ENCODE measurements at places on chromosomes 16 and 17. TPM values are rescaled to one million over a fixed set of nuclear protein-coding genes. Genes with fewer than 3 reads are reported as not detected.
A peak's percentile ranks its signal among the peaks of the same experiment; 100 is the strongest.

The THOC6 gene
- total RNA-seq = 24.3 TPM

DNA sequence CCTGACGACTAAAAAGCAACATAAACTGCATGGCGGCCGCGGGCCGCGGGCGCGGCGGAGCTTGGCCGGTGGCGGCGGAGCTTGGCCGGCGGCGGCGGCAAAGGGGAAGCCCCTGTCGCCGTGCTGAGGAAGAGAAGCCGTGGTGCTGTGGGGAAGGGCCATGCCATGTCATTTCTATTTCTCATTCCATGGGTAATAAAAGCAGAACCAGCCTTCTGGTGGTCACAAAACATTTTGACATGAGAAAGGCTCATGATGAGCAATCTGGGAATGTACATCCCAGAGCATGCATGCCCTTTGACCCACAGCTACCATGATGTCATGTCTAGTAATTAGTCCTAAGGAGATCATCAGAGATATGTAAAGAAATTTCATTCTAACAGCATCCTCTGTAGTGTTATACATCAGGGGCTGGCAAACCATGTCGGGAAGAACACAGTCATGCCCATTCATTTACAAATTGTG, 23.9 kb upstream of the HEATR6 start:
- no peak for DNase-seq

The RAB37 gene
- 0.66 TPM for total RNA-seq

GRCh38 chr17:57268181-57268580, 11.9 kb downstream of the MSI2 start:
- no peak for DNase-seq

DNA sequence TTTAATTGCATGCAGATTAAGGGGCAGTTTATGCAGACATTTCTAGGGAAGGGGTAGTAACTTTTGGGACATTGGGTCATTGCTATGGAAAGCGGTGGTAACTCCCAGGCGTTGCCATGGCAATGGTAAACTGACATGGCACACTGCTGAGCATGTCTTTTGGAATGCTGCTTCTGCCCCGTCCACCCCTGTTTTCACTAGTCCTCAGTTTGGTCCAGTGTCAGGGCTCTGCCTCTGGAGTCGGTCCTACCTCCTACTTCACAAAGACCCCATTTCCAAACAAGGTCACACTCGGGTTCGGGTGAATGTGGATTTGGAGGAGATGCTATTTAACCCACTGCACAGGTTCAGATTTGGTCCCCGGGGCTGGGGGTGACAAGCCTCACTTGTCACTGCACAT, 2.9 kb downstream of the IL34 start:
- DNase-seq = no peak

GRCh38 chr17:77770331-77771105, 188.0 kb upstream of the TNRC6C start:
- DNase-seq = no peak

The KRT15 gene
- 0.13 TPM for total RNA-seq

- peak; percentile 62 for DNase-seq
Measured at GRCh38 chr17:77882481-77883212, 75.9 kb upstream of the TNRC6C start.

- no peak for DNase-seq
Measured at GRCh38 chr16:49562228-49562627, 188.6 kb downstream of the C16orf78 start.

- peak; percentile 30 for DNase-seq
Measured at GRCh38 chr16:74480150-74481029, 59.1 kb upstream of the CLEC18B start.

GRCh38 chr16:72995151-72995881, 52.6 kb downstream of the ZFHX3 start:
- peak; percentile 52 for DNase-seq

The GAST gene
- total RNA-seq = not detected

The NDUFAF8 gene
- total RNA-seq = 171 TPM

The USP7 gene
- total RNA-seq = 26.1 TPM

- DNase-seq = no peak
Measured at GRCh38 chr17:27218719-27219488, 75.0 kb upstream of the WSB1 start.

The KRTAP4-5 gene
- total RNA-seq = not detected

DNA sequence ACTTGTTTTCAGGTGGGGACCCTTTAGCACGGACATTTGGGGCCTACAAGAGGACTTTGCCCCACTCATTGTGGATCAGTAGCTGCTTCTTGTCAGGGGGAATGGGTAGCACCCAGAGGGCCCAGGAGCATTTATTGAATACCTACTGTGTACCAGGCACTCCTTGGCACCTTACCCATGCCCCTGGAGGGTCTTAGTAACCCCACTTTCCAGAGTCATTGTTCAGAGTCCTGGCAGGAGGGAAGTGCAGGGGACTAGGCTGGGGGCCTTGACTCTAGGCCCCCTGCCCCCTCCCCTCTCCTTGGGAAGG, 21.0 kb upstream of the CIBAR2 start:
- no peak for DNase-seq

DNA sequence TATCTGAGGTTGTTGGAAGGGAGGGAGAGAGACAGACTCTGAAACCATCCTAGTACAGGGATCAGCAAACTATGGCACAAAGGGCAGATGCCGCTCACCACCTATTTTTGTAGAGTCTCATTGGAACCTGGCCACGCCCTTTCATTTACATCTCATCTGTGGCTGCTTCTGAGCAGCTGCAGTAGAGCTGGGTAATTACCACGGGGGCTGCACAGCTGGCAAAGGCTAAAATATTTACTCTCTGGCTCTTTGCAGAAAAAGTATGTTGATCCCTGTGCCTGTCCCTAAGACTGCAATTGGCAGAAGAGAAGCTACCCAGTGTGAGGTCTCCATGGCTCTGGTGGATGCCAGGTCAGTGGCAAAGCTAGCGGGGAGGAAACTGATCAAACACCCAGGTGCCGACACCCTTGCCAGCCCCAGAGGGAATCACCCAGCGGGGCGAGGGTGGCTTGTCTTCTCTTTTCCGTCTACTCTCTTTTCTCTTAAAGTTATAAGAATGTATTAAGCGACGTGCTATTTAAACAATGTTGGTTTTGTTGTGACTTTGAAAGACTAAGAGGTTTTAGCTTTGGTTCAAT, 14.0 kb downstream of the CEP295NL start:
- no peak for DNase-seq

DNA sequence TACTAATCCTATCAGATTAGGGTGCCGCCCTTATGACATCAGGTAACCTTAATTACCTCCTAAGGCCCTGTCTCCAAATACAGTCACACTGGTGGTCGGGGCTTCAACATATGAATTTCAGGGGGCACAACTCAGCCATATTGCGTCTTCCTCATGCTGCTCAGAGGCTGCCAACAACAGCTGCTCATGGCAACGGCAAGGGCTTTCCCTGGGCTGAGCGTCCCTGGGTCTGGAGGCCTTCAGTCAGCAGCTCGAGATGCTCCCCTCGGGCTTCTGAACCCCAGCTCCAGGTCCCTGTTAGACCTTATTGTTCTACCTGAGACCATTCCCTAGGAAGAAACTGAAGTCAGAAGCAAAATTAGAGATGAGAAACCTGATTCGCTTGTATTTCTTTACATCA, 157.2 kb downstream of the TMEM132E start:
- DNase-seq = no peak

DNA sequence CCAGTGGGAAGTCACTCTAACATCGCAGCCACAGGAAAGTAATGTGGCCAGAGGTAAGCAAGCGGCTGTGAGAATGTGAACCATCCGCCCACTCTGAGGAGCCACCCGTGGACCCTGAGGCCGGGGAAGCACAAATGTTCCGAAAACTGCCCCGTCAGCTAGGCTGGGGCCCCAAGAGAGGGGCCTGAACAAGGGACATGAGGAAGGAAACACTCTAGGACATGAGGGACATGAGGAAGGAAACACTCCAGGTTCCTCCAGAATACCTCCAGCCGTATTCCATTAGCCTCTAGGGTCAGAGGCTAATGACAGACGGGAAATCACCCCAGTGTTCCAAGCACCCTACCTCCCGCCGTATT, 317 bp downstream of the TEFM start:
- peak; percentile 14 for DNase-seq

The PRCD gene
- total RNA-seq = 15.8 TPM

The SULT1A3 gene
- total RNA-seq = 1.4 TPM

The AANAT gene
- total RNA-seq = not detected

Data from SK-MEL-5 (cell line).